ENCODE measurements at places on chromosomes 13 and 19.

DNA sequence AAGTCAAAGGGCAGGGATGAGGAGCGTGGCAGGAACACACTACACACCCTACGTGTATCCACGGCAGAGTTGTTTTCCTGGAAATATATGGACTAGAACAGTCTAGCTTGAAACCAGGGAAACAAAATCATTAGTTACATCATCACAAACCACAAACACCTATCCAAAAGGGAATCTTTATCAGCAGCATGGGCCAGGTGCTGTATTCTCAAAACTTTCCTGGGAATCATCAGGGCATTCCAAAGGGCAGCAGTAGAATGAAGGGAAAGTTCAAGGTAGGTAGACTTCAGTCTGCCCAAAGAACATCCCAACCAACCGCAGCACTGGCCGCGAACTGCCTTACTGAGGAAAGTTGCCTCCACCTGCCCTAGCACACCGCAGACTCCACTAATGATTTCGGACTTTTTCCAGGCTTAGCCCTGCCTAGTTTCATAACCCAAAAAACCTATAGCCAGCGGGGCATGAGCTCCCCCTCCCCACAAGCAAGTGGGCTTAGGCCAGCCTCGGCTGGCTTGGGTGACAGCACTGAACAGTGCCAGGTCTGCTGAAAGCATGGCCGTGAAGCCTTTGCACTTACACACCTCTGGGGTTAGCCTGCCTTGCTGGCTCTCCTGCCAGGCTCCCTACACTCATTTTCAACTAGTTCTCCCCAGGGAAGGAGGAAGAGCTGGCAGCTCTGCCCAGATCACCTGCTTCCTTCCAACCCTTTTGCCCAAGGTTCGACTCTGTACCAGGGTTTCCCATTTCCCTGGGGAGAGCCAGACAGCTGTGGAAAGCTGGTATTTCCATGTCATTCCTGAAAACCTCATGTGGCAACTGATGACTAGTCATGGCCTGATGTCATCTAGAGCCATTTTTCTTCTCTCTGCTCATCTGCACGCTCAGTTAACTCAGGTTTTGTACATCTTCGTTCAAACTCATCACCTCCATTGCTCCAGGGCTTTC is 77.3 kb upstream of the UBAC2 start:
- no peak for DNase-seq

GRCh38 chr19:52216401-52216800 is 26.5 kb downstream of the PPP2R1A start:
- DNase-seq, result no peak

- DNase-seq, result no peak
Observed at GRCh38 chr19:31567776-31568175, 218.5 kb upstream of the TSHZ3 start.

DNA sequence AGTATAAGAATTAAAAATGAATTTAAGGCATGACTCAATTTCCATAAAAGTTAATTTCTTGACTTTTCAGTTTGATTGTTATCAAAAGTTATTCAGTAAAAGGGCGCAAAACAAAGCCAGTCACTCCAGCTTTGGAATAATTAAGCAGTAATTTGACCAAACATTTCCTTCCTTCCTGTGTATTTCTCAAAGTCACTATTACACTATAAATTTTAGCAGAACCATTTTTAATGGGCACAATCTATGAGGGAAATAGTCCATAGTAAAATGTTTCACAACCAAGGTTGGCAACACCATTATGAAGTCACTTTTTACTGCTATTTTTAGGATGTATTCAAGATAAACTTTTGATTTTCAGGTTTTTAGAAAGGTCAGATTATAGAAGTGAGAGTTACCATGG is 91.0 kb downstream of the DACH1 start:
- no peak for DNase-seq

DNA sequence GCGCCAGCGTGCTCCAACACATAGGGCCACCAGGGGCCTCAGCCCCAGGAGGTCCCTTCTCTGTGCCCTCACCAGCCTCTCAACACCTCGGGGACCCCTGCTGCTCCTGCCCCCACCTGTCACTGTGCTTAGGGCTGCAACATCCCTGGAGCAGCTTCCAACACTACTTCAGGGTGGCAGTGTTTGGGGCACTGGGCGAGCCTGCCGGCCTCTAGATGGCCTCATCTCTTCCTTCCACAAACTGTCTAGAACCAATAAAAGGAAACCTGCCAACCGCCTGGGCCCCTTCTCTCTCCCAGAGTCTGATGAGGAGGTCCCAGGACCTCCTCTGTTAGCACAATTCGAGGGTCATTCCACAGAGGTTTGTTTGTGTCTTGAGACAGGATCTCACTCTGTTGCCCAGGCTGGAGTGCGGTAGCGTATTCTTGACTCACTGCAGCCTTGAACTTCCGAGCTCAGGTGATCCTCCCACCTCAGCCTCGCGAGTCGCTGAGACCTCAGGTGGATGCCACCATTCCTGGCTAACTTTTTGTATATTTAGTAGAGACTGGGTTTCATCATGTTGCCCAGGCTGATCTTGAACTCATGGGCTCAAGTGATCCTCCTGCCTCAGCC is 10.1 kb upstream of the SHD start:
- DNase-seq, result no peak

DNA sequence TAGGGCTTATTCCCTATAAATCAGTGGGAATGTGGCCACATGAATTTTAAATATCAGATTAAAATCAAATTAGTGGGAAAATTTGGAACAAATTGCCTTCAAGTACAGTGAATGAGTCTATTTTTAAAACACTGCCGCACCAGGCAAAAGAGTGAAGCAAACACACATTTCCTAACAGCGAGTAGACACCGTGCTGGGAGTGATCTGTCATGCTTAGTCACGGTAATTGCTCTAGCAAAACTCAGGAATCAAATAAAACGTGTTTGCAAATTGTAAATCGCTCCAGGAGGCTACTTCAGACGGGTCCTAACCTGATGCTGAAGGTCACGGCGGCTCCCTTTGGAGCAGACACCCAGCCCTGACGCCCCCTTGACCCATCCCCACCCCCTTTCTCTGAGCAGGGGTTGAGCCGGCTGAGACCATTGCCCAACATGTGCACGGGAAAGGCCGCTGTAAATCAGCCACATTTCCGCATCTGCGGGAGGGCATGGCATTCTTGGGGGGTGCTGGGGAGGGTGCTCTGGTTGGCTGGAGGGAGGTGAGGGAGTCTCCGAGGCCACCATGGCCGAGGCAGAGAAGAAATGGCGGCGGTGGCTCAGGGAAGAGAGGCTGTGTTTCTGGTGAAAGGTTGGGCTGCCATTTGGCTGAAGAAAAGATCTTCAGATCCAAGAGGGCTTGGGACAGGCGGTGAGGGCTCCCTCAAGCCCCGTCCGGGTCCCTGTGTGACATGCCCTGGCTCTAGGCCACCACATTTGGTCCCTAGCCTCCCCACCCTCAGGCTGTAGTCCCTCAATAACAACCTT is 8.9 kb downstream of the CEBPA start:
- no peak for DNase-seq

GRCh38 chr13:32530841-32531253 is 7.7 kb downstream of the N4BP2L2 start:
- DNase-seq, result no peak

DNA sequence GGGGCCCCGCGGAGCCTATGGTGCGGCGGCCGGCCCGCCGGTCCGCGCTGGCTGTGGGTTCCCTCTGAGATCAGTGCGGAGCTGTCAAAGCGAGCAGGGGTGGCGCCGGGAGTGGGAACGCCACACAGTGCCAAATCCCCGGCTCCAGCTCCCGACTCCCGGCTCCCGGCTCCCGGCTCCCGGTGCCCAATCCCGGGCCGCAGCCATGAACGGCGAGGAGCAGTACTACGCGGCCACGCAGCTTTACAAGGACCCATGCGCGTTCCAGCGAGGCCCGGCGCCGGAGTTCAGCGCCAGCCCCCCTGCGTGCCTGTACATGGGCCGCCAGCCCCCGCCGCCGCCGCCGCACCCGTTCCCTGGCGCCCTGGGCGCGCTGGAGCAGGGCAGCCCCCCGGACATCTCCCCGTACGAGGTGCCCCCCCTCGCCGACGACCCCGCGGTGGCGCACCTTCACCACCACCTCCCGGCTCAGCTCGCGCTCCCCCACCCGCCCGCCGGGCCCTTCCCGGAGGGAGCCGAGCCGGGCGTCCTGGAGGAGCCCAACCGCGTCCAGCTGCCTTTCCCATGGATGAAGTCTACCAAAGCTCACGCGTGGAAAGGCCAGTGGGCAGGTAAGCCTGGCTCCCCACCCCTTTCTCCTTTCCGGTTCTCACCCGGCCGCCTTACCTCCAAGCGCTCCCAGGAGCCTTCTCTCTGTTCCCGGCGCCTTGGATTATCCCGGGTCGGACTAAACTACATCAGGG is at the start of gene PDX1:
PDX1 (plus strand) TSS at position 67 of the 743 bp plus-strand sequence; CDS start at position 206, 139 bp downstream.
- no peak for DNase-seq

- DNase-seq, result no peak
Observed at GRCh38 chr19:15863272-15863671, 34.6 kb downstream of the CYP4F2 start.

DNA sequence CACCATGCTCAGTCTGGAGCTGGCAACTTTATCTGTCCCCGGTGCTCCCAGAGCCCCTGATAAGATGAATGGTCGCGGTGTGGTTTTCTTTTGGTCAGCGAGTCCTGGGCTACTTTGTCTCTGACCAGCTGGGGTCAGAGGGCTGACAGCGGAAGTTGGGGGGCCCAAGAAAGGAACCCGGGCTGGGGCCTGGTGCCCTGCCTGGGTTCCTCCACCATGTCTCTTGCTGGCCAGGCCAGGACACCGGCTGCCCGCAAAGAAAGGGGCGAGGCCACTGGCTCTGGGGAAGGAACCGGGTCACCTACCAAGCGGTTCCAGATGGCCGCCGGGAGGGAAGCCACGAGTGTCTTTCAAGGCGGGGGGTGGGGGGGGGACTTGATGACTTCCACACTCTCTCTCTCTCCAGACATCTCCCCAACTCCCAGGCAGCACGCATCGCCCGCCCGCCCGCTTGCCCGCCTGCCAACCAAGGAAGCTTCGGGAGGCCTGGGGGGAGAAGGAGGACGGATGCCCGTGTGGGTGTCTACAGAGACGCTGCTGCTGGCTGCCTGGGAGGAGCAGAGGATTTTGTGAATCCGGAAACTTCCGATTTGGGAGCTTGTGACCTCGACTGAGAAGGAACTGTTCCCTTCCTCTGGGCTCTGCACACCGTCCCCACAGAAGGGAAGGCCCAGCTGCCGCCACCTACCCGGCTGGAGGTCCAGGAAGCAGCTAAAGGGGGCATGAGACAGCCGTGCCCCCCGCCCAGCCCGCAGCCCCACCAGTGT is 1.1 kb downstream of the PIP5K1C start:
- peak; percentile 66 for DNase-seq

DNA sequence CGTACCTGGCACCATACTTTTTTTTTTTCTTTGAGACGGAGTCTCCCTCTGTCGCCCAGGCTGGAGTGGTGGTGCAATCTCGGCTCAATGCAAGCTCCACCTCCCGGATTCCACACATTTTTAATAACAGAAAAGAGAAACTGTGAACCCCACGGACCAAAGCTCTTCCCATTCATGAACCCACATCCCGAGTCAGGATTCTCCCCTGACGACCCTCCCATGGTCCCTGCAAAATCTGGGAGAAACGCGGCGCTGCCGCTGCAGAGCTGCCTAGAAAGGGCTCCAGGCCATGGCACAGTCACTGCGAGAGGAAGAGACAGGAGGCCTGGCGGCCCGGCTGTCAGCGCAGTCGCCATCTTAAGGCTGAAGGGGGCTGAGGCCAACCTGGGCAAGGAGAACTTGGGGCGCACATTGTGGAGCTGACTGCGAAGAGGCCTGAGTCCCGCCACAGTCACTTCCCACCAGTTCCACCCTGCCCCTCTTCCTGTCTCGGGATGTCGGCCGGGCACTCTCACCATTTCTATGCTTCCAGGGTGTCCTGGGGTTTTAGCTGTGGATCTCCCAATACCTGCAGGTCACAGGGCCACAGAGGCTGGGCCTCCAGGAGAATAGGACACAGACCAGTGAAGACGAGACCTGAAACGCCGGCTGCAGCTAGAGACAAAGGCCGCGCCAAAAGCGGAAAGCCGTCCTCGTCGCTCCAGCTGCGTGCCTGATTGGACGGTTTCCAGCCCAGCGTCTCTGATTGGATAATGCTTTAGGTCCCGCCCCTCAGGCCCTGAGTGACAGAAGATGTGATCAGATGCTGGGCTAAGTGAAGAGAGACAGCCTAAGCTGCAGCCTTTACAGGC is 71.0 kb downstream of the ZNF486 start:
- DNase-seq, result peak; percentile 39

- DNase-seq, result no peak
Observed at GRCh38 chr13:99975626-99976025, 4.1 kb upstream of the ZIC5 start.

GRCh38 chr13:35621989-35622388 is 145.5 kb upstream of the MAB21L1 start:
- no peak for DNase-seq

GRCh38 chr19:50490991-50491472 is 14.4 kb upstream of the GARIN5A start:
- no peak for DNase-seq

DNA sequence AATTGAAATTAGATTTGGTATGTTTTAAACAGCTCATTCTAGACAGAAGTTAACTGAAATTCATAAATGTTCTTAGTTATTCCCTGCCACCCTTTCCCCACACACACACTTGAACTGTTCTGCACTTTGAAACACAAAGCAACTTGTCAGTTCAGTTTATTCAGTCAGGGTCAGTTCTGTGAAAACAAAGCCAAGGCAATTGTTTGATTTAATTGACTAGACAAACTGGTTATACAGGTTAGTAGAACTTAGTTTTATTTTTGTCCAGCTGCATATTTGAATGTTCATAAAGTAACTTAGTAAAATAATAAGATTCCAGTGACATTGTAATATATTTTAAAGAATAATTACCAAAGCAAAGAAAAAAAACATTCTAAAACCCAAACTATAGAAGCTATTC is 98.3 kb upstream of the KLF5 start:
- DNase-seq, result no peak

GRCh38 chr19:7831452-7831851 is 1.4 kb downstream of the EVI5L start:
- DNase-seq, result no peak

DNA sequence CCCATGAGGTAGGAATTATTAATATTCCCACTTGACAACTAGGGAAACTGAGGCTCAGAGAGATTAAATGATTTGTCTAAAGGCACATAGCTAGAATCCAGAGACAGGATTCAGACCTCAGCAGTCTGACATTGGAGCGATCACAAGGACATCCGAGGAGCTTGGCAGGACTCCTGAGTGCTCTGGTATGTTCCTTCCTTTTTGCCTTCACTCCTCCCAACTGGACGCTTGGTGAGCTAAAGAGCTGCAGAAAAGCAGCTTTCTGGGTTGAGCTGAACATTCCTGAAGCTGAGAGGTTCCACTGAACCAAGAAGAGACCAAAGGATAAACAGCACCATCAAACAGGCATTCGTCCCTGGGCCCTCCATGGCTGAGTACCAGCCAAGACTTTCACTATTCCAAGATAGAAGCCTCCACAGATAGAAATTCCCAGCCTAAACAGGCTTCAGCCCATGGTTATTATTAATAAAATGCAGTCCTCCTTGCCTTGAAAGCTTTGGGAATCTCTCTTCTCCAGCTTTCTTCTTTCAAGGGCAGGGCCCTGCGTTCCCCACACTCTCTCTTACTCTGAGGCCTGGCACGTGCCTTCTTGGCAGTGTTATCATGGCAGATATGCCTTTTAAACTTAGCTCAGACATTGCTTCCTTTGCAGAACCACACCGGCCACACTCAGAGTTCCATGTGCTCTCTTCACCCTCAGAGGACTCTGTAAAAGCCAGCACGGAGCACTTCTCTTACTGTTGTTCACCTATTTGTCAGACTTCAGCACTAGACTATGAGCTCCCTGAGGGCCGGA is 97.1 kb downstream of the CYSLTR2 start:
- no peak for DNase-seq

GRCh38 chr19:33794683-33795369 is 1.8 kb upstream of the KCTD15 start:
- no peak for DNase-seq
